ENCODE measurements at places on chromosomes 12 and 14. TPM values are rescaled to one million over a fixed set of nuclear protein-coding genes. Genes with fewer than 3 reads are reported as not detected.

GRCh38 chr14:64423987-64424386 lies 35.8 kb downstream of the MTHFD1 start:
- no peaks in the 10 kb centered on the region for H3K4me1 ChIP-seq
- no peaks in the 10 kb centered on the region for H3K27me3 ChIP-seq
- no peak overlapping the region for H3K4me3 ChIP-seq
- peak; percentile 54 for DNase-seq

- no peaks in the 10 kb centered on the region for H3K4me1 ChIP-seq
- H3K4me3 ChIP-seq = no peak overlapping the region
- no peaks in the 10 kb centered on the region for H3K27me3 ChIP-seq
- no peaks in the 10 kb centered on the region for H3K36me3 ChIP-seq
- DNase-seq = no peak
Measured at GRCh38 chr14:45359746-45360145, 106.7 kb upstream of the MIS18BP1 start.

Gene VRTN
- not detected for total RNA-seq

Gene LMBR1L
- total RNA-seq = 55.7 TPM

Gene ACTR10
- total RNA-seq = 54.7 TPM

Gene TAS2R7
- not detected for total RNA-seq

Data from A673 (cell line).